Heart left ventricle (tissue), 16 donors: ENCODE measurements at places on chromosomes 1 and 21. TPM values are rescaled to one million over a fixed set of nuclear protein-coding genes. Genes with fewer than 3 reads are reported as not detected.

DNA sequence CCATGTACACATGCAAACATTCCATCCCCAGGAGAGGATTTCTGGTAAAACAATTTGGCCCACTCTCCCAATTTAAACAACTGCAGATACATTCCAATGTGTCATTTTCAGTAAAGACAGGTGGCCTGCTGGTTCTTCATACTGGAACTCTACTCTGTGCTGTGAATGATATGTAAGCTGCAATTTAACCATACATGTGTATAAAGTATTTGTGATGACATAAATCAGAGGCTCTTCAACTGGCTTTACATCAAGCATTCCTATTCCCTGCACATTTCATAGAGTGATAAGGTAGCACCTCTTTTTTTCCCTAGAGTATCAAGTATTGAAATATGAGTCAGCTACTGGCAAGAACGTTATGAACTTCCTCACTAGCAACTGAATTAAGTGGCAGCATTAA is 649.5 kb upstream of the ADGRL2 start:
- no peak for DNase-seq

Gene RUNX3
- total RNA-seq = 0.31 TPM

DNA sequence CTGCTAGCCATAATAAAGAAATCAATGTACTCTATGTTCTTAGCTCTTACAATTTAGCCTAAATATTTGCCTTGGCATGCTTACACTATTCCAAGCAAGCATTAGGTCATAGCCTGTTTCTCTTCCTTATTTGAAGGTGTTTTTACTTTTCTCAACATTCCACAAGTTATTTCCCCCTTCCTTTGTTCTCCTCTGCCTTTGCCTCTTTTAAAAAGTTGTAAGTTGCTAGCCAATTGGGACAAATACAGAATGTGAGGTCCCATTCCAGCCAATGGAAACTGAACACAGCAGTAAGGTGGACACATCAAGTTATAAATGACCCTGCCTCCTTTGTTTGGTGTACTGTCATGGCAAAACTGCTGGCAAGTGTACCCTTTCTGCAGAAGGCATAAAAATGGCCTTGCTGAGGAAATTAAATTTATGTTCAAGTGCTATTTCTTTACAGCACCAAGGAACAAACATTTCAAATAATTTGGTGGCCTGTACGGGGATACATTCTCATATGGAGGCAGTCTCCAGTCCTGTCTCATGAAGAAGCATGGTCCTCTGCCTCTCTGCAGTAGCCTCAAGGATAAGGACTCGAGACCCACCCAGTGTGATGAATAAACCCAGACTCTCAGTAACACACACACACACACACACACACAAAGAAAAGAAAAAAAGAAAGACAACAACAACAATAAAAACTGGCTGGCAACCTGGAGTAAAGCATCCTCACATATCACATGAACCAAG is 28.8 kb upstream of the FMO1 start:
- DNase-seq = no peak

DNA sequence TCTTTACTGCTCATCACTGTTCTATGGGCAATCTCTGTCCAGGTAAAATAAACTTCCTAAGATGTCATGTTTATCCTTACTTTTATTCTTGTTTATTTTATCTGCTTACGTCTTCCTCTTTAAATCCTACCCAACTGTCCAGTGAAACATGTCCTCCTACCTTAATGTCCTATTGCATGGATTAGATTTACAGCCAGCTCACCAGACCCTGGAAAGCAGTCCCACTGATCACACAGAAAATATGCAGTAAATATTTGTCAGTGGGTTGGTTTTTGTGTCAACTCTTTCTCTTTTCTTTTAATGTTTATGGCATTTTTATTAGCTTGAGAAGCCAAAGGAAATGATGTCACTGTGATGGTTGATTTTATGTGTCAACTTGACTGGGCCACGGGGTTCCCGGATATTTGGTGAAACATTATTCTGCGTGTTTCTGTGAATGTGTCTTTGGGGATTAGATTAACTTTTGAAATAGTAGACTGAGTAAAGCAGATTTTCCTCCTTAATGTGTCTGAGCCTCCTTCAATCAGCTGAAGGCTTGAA is 258.3 kb downstream of the SRGAP2C start:
- DNase-seq = no peak

- peak; percentile 84 for DNase-seq
Measured at GRCh38 chr1:231211005-231211857, 29.8 kb upstream of the GNPAT start.

- no peak for DNase-seq
Measured at GRCh38 chr1:29823561-29823960, 587.2 kb downstream of the PTPRU start.

DNA sequence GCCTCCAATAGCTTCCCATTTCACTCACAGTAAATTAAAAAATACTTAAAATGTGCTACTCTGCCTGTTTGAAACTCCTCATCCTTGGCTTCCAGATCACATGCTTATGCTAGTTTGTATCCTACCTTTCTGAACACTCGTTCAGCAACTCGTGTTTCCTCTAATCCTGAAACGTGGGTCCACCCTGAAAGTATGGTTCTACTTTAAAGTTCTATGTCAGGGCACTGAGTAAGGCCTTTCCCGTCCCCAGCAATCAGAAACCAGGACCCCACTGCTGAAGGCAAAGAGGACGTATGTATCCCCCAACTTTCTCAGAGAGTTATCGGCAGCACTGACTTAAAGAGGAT is 419 bp upstream of the TSEN15 start:
- DNase-seq = no peak

Gene HSPA13
- total RNA-seq = 16.0 TPM

GRCh38 chr1:43277116-43277876 is 7.5 kb downstream of the TMEM125 start:
- no peak for DNase-seq

DNA sequence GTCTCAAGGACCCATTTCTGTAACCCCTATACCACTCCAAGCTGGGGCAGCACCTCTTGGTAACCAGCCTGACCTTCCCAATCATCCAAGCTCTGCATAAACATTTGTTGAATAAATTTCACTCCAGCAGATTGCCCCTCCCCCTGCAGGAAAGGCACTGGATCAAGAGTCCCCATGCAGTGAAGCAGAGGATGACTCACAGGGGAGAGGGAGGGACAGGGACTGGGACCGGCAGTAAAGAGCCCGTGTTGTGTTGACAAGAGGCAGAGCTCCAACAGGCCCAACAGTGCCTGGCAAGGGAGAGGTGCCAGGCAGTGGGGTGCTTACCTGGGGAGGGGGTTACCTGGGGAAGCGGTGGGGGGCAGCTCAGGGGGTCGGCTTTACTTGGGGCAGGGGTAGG is 32.3 kb downstream of the SLC9A1 start:
- DNase-seq = no peak

GRCh38 chr1:60899464-60899863 is 182.9 kb upstream of the NFIA start:
- no peak for DNase-seq

- DNase-seq = peak; percentile 32
Measured at GRCh38 chr21:37071561-37072273, 1.2 kb downstream of the PIGP start.

GRCh38 chr1:234125283-234125682 is 220.8 kb downstream of the SLC35F3 start:
- DNase-seq = no peak

Gene MXRA8
- total RNA-seq = 28.5 TPM

DNA sequence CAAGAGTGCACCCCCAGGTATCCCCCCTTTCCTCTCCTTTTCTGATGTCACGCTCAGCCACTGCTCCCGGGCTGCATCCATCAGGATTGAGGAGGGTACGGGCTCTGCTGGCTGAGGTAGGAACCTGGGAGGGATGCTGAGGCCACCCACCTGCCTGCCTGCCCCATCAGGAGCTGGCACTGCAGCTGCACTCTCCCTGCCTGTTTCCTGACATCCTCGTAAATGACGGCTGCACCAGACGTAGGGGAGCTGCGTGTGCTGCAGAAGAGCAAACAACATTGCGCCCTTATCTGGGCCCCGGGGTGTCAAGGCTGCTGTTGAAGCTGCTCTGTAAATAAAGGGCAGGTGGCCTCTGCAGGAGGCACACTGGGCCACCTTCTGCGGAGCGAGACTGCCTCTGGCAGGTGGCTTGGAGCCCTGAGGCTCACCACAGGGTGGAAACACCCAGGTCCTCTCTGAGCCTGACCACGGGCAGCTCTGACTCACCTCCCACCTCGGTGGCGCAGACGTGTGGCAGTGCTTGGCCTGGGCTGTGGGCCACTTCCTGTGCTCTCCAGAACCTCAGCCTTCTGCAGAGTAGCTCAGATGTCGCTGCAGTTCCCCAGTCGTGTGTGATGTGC is 30.9 kb downstream of the SNAP47 start:
- DNase-seq = no peak

- no peak for DNase-seq
Measured at GRCh38 chr1:180193141-180194047, 36.7 kb upstream of the LHX4 start.

GRCh38 chr1:56468518-56468917 is 110.8 kb downstream of the PLPP3 start:
- no peak for DNase-seq

GRCh38 chr21:26138615-26139257 is 31.8 kb downstream of the APP start:
- DNase-seq = no peak

Gene NID1
- 44.5 TPM for total RNA-seq
